ENCODE measurements at places on chromosomes 4 and X.

- no peak for DNase-seq
These were observed 55.5 kb downstream of the SCML1 start for GRCh38 chrX:17792826-17793225.

GRCh38 chr4:161919442-161920220 is 244.2 kb downstream of the FSTL5 start:
- DNase-seq, result peak; percentile 60

DNA sequence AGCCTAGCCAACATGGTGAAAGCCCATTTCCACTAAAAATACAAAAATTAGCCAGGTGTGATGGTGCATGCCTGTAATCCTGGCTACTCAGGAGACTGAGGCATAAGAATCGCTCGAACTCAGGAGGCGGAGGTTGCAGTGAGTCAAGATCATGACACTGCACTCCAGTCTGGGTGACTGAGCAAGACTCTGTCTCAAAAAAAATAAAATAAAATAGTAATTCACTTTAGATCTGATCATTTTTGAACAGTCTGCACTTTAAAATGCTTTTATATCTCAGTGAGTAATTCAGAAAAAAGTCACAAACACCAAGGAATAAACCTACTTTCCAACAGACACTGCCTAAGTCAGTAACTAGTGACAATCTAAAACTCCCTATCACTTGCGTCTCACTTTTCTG is 25.6 kb upstream of the CORIN start:
- DNase-seq, result no peak

GRCh38 chr4:13547485-13548041 is 3.3 kb upstream of the NKX3-2 start:
- peak; percentile 43 for DNase-seq

GRCh38 chr4:185020293-185020808 is 2.1 kb downstream of the HELT start:
- peak; percentile 9 for DNase-seq

GRCh38 chr4:156815717-156816359 is 155.8 kb downstream of the PDGFC start:
- DNase-seq, result no peak

- no peak for DNase-seq
These were observed 84.5 kb downstream of the ACOX3 start for GRCh38 chr4:8355864-8356565.

DNA sequence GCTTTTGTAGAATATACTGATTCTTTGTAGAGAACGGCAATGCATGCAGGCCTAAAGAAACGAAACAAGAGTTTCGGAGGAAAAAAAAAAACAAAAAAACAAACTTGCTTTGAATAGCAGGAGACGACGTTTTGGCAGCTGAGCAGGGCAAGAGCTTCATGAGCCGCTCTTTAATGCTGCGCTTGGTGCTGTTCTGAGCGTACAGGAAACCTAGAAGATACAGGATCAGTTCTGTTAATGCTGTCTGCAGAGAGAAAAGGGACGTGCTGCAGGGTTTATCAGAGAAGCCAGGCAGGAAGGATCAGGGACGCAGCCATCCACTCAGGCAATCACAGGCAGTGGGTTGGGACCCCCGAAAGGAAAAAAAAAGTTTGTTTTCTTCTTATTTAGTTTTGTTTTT is 182.2 kb downstream of the PACRGL start:
- DNase-seq, result no peak

DNA sequence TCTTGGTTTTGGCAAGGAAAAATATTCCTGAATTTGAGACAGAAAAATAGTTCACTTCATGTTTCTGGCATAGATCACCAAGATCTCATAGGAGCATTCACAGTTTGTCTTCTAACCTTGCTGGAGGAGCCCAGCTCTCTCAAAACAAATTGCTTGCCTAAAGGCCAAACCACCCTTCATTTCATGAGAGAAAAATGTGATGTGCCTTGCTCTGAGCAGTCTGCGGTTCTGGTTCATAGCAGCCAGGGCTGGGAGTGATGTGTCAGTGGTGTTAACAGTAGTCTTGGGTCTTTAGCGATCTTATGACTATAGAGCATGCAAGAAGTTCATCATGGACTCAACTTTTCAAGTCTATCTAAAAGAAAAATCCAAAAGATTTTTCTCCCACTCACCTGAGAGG is 183.3 kb downstream of the DCLK2 start:
- no peak for DNase-seq

- no peak for DNase-seq
These were observed 14.0 kb downstream of the TIMP1 start for GRCh38 chrX:47596256-47596655.

DNA sequence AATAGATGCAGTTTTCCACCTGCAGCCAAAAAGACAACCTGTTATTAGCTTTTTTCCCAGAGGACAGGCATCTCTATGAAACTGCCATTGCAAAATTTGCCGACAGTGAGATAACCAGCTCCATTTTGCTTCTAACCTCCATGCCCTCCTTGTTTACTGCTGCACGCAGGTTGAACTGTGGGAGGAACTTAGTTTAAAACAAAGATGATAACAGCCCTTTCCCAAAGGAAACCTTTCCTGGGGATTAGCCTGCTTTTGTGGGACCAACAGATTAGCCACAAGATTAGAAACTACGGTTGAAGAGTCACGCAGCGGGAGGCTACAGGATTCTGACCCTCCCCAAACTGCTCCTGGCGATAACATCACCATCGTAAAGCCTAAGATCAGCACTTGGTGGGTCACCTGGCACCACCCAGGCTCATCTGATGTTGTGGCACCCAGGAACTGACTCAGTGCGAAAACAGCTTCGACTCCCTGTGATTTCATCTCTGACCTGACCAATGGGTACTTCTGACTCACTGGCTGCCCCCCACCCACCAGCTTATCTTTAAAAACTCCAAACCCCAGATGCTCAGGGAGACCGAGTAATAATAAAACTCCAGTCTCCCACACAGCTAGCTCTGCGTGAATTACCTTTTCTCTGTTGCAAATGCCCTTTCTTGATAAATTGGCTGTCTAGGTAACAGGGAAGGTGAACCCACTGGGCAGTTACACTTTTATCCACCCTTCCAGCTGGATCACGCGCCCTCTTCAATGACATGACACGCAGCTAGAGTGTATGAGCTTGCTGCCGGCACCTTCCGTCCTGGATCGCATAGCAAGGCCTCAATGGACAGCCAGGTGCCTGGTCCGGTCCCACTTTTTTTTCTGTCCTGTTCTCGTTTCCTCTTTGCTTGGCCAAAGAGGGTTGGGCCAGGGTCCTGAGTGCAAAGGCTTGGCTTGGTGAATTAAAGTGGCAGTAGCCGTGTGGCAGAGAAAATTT is 27.2 kb downstream of the NOP14 start:
- DNase-seq, result peak; percentile 91

- no peak for DNase-seq
These were observed 935.4 kb upstream of the TENM3 start for GRCh38 chr4:181307824-181308223.

DNA sequence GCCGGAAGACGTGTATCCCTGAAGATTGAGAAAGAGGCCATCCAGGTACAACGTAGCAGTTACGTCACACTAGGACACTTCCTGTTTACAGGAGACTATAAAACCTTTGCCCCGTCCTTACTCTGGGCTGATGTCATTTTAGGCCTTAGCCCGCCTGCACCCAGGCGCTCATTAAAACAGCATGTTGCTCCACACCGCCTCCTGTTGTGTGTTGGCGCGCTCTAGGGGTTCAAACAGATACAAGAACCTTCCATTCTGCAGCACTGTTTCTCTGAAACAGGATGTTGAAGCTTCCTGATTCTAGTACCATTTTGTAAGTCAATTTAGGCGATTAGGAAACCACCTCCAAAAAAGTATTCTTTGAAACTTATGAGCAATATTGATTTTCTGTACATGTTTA is 722.1 kb downstream of the PCDH7 start:
- no peak for DNase-seq

GRCh38 chr4:7808752-7809151 is 130.9 kb downstream of the AFAP1 start:
- no peak for DNase-seq

DNA sequence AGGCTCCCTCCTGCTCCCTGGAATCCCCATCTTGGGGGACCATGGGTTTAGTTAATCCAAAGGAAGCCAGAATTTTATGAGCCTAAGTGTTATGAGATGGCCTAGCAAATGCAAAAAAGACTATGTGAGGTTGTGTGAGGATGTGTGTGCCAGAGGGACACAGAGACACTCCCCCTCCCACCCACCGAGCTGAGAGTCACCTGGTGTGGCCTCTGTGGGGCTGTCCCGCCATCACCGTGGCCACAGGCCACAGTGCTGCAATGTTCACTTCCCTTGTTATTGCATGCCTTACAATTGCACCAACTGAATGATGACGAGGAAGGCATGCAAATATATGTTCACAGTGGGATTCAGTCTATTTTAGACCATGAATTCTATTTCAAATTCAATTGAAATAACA is 601 bp upstream of the FGFBP2 start:
- DNase-seq, result no peak

GRCh38 chr4:39446842-39447573 is 11.7 kb downstream of the RPL9 start:
- no peak for DNase-seq

GRCh38 chrX:153507484-153508178 is 9.8 kb upstream of the ATP2B3 start:
- DNase-seq, result peak; percentile 59

- peak; percentile 66 for DNase-seq
These were observed 851.0 kb downstream of the RAB28 start for GRCh38 chr4:12633053-12633651.

- DNase-seq, result peak; percentile 2
These were observed 72.3 kb upstream of the TNMD start for GRCh38 chrX:100512471-100512870.

- no peak for DNase-seq
These were observed 81.4 kb downstream of the DOCK11 start for GRCh38 chrX:118577041-118577440.

DNA sequence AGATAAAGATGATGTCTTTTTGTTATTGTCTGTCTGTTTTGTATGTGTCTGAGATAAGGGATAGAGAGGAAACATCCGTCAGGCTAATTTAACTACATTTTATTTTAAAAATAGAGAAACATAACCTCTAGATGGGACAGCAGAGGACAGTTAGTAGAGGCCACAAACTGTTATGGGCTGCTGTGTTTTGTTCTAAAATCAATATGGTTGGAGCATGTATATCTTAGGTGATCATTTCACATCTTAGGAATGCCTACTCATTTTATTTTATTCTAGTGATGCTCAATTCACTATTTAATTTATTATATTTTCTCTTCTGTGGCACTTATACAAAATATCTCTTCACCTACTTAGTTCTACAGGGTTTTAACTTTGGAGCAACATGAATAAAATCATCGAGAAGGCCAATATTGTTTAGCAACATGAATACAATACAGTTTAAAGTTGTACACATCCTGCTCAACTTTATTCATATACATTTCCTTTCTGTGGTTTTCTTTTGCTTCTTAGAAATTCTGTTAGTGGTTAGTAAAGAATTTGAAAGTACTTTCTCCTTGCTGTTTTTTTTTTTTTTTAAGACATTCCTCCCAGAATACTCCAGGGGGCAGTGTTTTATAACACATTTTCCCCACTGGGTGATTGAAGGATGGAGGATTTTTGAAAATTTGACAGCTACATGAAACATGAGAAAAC is 392.9 kb downstream of the UNC5C start:
- peak; percentile 28 for DNase-seq

- DNase-seq, result no peak
These were observed 1.9 kb downstream of the STK26 start for GRCh38 chrX:132025041-132025440.

DNA sequence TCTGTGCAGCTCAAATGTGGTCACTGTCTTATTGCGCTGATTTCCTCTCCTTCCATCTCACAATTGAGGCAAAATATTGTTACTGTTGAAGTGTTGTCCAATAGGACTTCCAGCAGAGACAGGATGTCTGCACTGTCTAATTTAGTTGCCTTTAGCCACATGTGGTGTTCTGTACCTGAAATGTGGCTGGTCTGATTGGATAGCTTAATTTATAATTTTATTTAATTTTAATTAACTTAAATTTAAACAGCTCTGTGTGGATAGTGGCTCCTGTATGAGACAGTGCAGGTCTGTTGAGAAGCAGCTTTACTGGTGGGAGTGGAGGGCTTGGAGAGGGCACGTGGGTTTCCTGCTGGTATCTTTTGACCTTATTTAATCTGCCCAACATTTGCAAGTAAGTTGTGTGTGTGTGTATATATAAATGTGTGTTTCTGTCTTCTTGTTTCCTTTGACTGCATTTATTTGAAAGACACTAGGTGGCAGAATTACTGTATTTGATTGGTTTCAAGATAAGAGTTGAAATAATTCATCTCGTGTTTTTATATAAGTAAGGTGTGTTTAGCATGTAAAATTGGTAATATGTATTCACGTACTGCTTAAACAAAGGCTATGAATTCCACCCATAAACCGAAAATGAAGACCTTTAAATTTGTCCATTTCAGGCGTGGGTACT is 55.3 kb upstream of the MSANTD1 start:
- peak; percentile 11 for DNase-seq

DNA sequence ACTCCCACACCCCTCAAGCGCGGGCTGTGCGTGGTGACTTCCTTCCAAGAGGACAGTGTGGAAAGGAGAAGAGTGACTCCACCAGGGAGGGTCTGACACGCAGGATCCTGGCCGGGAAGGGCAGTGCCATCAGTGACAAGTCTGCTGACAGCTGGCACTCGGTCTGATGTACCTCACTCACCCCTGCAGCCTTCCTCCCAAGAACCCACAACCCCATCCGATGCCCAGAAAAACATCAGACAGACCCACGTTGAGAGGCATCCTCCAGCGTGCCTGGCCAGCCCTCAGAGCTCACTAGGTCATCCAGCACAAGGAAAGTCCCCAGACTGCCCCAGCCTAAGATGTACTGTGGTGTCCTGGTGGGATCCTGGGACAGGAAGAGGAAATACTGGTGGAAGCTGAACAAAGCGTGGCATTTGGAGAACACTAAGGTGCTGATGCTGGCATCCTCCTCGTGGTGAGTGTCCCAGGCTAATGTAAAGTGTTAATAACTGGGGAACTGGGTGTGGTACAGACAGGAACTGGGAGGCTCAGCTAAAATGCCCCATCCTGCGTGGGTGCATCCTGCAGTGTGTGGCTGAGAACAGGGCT is 200.0 kb upstream of the PSAPL1 start:
- no peak for DNase-seq

- DNase-seq, result no peak
These were observed 53.0 kb upstream of the KDR start for GRCh38 chr4:55178226-55179005.

DNA sequence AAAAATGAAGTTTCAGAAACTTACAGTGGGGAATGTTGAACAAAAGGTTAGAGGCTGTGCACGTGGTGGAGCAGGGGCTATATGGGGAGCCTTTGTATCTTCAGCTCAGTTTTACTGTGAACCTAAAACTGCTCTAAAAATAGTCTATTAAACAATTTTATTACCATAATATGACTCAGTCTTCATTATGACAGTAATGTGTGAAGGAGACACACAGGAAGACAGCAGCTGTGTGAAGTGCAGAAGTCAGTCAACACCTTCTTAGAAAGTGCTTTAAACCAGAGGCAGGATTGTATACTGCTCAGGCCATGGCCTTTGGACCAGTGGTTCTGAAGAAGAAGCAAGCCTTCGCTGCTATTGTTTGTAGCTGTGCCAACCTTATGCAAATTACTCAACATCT is 89.7 kb downstream of the ARHGAP10 start:
- no peak for DNase-seq

DNA sequence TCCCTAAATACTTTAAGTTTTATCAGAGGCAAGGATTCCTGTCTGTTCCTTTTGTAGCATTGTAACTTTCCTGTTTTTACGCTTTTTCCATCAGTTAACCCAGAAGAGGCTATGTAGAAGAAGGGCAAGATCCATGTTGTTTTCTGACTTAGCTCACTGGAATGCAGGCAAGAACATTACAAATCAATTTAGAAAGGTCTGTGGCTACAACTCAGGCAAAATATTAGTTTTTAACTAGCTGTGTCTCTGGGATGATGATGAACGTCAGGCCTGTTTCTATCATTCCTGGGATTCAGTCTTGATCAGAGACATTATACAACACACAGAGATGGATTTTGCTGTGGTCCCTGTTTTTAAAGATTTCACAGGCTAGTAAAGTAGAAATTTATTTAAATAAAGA is 813.0 kb upstream of the POU3F4 start:
- peak; percentile 1 for DNase-seq

Measured in ACHN (cell line).